Stimulated activated CD4-positive, alpha-beta T cell treated with anti-CD3 and anti-CD28 coated beads, Interleukin-1b, Interleukin-23, amount 100 ng/mL, for 1 hour (primary cell): ENCODE measurements at places on chromosomes 16 and 17.

- DNase-seq = no peak
Measured at GRCh38 chr17:81136366-81136765, 28.9 kb upstream of the PVALEF start.

GRCh38 chr17:9844153-9844552 is 18.4 kb downstream of the GLP2R start:
- no peak for DNase-seq

- peak; percentile 57 for DNase-seq
Measured at GRCh38 chr17:49952209-49952911, 16.6 kb upstream of the DLX4 start.

- DNase-seq = no peak
Measured at GRCh38 chr16:62709794-62710193, 673.6 kb upstream of the CDH8 start.

- no peak for DNase-seq
Measured at GRCh38 chr17:40319651-40320540, 10.9 kb downstream of the RARA start.

DNA sequence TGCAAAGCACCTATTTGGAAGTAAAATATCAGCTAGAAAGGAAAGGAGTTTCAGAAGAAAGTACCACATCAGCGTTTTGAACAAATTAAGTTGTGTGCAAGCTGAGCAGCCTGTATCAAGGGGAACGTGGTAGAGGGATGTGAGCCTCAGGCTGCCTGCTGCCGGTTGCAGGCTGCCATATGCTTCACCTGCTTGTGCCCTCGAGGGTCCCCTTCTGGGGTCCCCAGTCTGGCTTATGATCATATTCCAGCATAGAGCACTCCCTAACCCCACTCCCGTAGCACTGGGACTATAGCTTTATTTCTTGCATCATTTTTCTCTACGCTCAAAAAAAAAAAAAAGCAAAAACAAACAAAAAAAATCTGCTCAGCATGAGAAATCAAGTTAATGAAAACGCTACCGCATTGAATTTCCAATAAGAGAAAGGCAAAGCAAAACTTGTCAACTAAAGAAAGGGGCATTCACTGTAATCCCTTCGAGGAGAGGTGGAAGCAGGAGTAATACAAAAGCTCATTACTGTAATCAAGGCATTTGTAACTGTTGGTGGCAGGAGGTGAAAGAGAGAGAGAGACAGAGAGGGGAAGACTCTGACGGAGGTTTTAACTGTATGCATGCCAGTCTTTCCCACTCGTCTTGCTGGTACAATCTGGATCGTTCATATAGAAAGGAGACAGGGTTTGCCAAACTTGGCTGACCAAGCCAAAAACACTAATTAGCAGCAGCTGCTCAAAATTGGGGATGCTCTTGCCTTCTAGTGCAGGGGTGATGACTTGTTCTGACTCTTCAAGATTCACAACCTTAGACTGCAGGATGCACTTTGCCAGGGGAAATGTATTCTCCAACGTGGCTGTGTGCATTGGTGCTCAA is 258.2 kb upstream of the HSBP1 start:
- DNase-seq = no peak

DNA sequence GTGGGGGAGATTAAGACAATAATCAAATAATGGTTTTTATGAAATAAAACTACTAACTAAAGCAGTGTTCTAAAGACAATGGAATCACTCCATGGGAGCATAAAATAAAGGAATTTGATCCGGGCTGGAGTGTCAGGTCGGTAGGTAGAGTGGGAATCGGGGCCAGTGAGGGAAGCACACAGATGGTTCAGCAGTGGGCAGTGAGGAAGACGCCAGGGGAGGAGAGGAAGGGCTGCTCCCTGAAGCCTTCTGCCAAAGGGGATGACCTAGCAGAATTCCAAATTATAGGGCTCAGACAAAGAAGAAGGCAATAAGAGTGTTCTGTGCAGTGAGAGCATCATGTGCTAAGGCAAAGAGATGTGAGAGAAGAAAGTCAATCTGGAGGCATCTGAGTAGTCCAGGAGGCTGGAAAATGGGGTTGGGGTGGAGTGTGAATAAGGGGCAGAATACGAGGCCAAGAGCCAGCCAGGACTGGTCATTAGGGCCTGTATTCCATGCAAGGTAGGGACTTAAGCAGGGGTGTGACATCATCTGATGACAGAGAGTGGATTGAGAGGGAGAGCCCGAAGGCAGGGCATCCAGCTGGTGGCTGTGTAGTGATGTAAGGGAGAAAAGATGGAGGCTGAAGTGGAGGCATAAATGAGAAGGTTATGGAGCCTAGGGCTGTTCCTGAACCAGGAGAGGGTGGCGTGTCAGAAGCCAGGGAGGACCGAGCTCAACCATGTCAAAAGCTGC is 137.6 kb downstream of the COPRS start:
- DNase-seq = no peak

DNA sequence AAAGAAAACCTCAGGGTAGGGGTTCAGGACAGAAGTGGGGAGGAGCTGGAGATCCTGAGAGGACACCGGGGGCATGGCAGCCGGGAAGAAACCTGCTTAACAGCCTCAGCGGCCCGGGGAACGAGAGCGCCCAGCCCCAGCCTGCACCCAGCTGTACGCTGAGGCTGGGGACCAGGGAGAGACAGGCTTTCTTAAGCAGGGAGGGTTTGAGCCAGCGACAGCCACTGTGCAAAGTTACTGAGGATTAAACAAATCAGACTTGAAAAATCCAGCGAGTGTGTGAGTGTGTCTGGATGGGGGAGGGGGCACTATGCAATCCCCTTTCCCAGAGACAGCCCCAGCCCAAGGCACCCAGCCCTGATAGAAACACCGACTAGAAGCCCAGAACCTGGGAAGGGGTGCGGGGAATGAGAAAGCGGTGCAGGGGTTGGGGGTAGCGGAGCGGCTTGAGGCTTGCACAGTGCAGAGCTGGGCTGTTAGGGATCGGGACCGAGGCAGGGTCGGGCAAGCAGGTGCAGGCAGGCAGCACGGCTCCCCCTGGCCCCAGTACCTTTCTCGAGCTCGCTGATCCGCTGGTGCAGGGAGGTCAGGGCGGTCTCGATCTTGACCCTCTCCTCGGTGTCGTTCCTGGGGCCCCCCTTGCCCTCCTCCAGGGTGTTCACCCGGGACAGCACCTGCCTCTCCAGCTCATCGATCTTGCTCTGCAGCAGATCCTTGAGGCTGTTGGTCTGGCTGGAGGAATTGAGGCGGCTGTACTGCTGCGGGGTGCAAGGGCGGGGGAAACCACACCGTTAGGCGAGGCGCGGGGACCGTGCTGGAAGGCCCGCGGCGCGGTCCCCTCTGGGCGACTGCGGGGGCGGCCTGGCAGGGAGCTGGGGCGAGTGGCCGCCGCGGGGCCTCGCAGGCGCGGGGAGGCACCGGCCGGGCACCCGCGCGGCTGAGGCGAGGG is 1.2 kb downstream of the NPTX1 start:
- DNase-seq = no peak

DNA sequence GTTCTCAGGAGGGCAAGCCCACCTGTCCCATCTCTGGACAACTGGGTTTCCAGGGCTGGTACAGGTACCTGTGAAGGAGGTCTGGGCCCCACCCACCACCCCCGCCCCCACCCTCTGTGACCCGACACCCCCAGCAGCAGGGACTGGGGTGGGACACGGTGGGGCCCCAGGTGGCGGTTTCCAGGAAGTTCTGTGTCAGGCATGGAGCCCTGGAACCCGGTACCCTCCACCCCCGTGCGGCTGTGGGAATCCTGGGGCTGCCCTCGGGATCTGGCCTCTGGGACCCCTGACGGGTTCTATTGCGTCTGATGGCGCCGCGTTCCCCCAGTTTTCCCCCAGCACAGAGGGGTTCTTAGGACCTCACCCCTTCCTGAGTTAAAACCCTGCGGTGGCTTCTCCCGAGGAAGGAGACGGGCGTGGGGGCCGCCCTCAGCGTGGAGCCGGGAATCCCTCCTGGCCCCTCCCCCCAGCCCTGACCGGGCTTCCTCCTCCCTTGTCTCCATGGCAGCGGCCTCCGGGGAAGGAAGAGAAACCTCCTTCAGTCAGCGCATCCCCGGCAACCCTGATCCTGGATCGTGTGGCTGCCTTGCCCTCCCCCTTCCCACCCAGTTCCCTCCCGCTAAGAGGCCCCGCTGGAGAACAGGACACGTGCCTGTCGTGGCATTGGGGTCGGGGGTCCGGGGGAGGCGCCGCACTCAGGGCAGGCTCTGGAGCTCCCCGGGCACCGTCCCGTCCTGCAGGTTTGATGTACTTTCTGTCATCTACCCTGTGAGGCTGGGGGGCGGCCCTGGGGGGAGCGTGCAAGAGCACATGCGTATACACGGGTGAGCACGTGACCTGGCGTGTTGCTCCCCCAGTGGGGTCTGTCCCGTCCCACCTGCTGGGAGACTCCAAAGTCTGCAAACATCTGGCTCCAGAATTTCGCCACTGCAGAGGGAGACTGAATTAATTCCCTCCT is 30.3 kb downstream of the CACNA1H start:
- DNase-seq = no peak
